ENCODE measurements at places on chromosomes 16 and 17. TPM values are rescaled to one million over a fixed set of nuclear protein-coding genes. Genes with fewer than 3 reads are reported as not detected.

GRCh38 chr17:82317394-82318168 lies at the start of gene CD7:
Gene CD7 (minus strand): TSS chr17:82317608. CDS start chr17:82317495, 113 bp downstream.
- no peak for DNase-seq

GRCh38 chr17:83148317-83149028 lies 69.1 kb downstream of the METRNL start:
- DNase-seq = no peak

DNA sequence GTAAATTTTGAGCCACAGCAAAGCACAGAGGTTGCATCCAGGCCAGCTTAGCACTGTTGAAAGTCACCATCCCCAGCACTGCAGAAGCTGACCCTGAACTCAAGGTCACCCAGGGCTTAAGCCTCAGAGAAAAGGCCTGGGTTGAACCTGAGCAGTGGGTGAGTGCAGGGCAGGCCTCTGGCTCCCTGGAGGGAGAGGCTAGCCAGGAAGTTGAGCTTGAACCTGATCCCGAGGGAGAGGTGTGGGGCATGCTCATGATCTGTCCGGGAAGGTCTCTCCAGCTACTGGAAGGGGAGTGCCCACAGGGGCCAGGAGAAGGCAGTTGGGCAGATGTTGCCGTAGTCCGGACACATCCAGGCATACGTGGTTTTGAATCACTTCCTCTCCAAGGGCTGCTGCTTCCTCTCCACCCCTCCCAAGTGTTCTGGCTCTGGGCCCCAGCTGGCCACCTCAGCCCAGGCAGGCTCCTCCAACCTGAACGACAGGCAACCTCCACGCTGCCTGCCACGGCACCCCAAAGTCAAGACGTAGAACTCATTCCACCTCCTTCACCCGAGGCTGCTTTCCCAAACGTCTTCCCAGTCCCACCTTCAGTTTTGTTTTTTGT lies 18.4 kb downstream of the CARHSP1 start:
- DNase-seq = peak; percentile 84

DNA sequence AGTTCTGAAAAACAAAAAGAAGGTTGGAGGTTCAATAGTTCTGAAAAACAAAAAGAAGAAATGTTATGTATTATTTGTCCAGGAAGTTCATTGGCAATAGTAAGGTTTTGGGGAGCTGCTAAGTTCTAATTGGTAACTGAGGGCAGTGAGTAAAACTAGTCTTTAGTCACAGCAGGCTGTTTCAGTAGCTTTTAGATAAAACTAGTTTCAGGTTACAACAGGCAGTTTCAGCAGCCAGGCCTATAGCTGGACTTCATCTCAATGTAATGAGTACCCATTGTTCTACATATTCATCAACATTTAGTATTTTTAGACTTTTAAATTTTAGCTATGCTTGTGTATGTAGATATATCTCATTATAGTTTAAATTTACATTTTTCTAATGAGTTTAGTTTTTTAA lies 639.3 kb downstream of the TOX3 start:
- no peak for DNase-seq

DNA sequence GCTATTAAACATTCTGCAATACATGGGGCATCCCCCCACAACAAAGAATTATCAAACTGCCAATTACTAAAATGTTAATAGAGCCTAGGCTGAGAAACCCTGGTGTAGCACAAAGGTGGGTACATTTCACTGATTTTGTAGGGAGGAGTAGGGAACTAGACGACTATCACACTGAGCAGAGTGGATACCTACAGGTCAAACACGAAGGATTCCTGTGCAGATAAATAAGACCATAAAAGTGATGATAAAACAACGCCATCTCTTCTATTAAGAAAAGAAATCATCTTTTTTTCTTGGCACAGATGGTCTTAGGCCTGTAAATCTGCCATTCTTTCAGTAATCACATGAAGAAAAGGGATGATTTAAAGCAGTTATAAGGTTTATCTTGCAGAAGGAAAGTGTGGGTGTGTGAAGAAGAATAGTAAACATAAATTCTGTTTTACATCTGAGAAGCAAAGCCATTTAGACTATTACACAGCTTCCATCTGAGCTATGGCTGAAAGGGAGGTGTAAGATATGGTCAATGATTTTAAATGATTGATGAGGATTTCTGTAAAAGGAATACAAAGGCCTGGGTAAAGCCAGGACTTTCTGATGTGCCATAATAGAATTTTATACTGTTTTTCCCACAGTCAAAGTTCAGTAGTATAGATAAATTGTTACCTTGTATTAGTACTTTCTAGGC lies 429.4 kb upstream of the GOT2 start:
- DNase-seq = no peak

DNA sequence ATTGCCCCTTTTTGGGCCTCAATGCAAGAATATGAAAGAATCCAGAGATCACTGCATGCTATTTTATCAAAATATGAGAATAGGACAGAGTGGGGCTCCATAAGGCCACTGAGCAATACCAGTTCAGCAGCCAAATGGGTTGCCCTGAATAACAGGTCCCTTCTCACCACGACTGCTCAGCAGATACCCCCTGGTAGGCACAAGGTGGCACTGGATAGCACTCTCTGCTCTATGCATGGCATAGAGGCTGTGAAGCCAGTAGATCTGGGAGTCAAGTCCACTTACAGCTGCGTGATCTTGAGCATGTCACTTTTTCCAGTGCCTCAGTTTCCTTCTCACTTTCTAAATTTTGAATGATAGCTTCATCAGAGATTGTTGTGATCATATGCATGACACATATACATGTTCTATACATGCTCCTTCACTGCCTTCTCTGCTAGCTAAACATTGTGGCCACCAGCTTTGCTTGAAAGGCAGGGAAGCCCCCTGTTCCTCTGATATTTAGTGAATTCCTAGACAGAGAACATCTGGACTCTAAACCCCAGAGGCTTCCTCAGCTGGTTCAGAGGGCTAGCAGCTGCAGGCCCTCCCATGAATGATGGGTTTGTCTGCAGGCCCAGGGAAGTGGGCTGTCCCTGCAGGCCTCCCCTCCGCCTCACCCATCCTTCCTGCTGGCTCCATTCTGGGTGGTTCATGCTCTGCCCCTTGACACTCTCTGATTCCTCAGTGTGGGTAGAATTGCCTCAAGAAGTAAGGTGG lies 84.9 kb upstream of the ASIC2 start:
- no peak for DNase-seq

DNA sequence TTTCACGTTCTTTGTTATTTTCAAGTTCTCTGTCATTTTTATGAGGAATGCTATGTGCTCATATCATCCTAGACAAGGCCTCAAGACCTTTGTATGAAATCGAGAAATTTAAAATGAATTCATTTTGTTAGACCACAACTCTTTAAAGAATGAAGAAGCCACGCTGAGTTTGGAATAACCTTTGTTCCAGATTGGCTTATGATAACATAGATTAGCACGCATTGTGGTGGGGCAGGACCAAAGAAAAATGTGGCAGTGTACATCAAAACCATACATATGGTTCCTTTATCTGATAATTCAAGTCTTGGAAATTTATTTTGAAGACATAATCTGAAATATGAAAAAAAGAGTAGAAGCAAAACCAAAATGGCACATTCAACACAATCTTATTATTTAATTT lies 2.2 kb downstream of the HSD17B2 start:
- no peak for DNase-seq

DNA sequence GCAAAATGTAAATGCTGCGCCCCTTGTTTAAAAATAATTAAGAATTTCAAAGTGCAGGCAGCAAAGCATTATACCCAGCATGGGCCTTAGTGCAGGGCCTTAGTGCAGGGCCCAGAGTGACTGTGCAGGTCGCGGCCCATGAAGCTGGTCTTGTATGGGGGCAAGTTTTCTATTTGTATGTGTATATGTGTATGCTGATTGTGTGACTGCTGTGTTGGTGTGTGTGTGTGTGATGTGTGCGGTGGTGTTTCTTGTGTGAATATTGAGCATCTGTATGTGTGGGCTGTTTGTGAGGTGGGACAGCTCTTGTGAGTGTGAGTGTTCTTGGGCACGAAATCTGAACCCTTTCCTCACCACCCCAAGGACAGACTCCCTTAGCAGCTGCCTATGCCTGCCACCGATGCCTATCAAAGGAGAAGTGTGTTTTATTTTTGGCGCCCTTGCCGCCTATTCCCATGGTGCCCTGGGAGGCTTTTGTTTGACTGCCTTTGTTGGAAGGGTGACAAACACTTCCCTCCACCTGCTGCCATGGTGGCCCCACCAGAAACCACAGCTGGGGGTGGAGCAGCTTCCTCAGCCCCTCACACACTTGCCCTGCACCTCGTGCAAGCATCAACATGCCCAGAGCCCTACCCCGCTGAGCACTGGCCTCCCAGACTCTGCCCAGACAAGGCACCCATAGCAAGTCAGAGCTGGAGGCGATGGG lies 18.0 kb downstream of the CCR7 start:
- DNase-seq = peak; percentile 62

DNA sequence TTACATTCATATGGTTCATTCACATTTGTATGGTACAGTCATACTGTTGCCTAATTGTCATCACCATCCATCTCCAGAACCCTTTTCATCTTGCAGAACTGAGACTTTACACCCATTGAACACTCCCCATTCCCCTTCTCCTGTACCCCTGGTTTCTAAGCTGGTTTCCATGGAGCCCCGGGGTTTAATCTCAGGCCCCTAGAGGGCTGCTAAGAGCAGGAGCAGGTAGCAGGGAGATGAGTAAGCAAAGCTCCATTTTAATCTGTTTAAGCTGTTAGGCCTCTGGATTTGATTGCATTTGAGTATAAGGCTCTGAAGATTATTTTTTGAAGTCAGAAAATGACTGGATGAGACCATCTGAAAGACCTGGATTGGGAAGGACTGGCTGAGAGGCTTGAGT lies 68.5 kb upstream of the RPL38 start:
- no peak for DNase-seq

GRCh38 chr17:48127371-48128051 lies 19.9 kb downstream of the SNX11 start:
- DNase-seq = no peak

GRCh38 chr17:45411348-45412105 lies 21.1 kb downstream of the ARHGAP27 start:
- peak; percentile 46 for DNase-seq

DNA sequence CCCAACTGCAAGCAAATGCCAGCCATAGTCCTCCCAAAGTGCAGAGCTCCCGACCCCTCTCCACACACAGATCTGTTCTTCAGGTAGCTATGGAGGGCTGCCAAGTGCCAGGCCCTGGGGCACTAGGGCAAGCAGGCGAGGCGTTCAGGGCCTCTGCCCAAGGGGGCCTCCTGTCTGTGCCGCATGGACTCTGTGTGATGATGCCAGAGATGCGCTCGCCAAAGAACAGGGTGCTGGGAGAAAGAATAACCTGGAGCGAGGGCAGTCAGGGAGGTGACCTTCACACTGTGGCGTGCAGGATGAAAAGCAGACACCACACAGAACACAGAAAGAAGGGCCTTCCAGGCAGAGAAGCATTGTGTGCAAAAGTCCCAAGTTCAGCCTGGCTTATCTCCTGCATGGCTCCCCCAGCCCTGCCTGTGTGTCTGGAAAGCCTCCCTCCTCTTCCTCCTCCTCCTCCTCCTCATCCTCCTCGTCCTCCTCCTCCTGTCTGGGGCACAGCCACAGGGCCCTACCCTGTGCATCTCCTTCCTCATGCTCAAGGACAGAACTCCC lies 44.2 kb downstream of the PEMT start:
- no peak for DNase-seq

GRCh38 chr16:14608111-14608566 lies 21.9 kb downstream of the PARN start:
- no peak for DNase-seq

DNA sequence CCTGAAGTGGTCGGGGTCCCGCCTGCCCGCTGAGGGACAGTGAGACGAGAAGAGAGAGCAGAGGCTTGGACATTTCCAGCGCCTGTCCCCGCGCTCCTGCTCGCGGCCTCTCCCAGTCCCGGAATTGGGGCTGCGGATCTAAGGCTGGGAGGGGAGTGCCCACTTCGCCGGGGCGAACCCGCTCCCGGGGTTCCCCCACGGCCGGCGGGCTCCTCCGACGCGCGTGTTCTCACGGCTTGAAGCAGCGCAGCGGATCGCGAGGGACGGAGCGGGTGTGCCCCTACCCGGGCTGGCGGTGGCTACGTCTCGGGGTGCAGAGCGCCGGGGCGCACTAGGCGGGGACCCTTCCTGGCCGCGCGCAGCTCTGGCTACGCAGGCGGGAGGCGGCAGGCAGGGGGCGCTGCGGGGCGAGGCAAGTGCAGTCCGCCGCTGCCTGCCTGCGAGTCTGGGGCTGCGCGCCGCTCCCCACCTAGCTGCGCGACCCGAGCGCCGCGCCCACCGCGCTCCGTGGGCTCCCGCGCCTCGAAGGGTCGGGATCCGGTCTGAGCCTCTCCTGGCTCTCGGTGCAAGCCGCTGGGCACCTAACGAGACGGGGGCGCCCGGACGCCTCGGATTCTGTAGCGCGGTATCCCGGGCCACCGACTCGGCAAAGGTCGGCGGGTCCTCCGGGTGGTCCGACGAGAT lies 1.2 kb downstream of the NGFR start:
- peak; percentile 79 for DNase-seq

SCRN2 gene
- 18.8 TPM for total RNA-seq

KRT32 gene
- total RNA-seq = not detected

CDR2 gene
- 16.8 TPM for total RNA-seq

SLC5A2 gene
- not detected for total RNA-seq

TVP23A gene
- 0.16 TPM for total RNA-seq

SEC14L1 gene
- 25.6 TPM for total RNA-seq

CDC6 gene
- total RNA-seq = 0.42 TPM

Measured in right lobe of liver (tissue), 6 donors.